ENCODE measurements at places on chromosomes 4 and X. TPM values are rescaled to one million over a fixed set of nuclear protein-coding genes. Genes with fewer than 3 reads are reported as not detected.

GRCh38 chr4:153523941-153524386 lies 57.8 kb downstream of the TMEM131L start:
- no peak for DNase-seq
- H3K27me3 ChIP-seq: no peaks in the 10 kb centered on the region
- H3K36me3 ChIP-seq: no peaks in the 10 kb centered on the region
- peaks cover 93% of the 10 kb centered on the region for H3K4me1 ChIP-seq
- peak overlapping the region; percentile 85 for H3K4me3 ChIP-seq
- H3K27ac ChIP-seq: peak overlapping the region; percentile 93

DNA sequence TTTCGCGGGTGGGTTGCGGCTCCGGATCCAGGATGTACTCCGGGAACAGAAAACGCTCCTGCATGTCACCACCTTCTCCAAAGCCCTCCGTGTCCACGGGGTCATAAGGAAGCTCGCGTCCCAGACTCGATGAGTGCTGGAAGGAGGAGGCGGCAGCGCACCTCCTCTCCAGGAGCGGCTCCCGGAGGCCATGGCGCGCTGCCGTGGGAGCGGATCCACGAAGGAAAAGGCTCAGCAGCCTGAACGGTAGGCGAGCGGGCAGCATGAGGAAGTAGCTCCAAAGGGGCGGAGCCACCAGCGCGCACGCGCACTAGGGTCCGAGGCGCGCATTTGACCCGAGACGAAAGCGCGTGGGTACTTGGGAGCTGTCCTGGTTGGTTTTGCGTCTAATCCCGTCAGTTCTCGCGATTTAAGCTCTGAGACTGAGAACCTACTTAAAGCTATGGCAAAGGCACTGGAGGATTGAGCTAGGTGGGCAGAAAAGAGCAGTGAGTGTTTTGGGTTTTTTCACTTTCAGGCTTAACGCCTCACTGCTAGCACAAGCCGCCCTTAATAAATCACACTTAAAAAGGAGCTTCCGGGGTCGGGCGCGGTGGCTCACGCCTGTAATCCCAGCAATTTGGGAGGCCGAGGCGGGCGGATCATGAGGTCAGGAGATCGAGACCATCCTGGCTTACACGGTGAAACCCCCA lies at the start of gene NOA1:
Gene NOA1 (minus strand): TSS at position 286 of the 692 bp plus-strand sequence. CDS start 21 bp downstream, at position 265.
- peak within 1 kb of the TSS; percentile 99 for H3K4me3 ChIP-seq
- peak; percentile 97 for DNase-seq
- peak within 1 kb of the TSS; percentile 98 for H3K27ac ChIP-seq
- no peaks in the 10 kb centered on the region for H3K27me3 ChIP-seq
- H3K4me1 ChIP-seq: peaks cover 57% of the 10 kb centered on the region

GRCh38 chr4:26248647-26249046 lies 72.2 kb upstream of the RBPJ start:
- H3K27ac ChIP-seq: no peak overlapping the region
- H3K27me3 ChIP-seq: peaks cover 2% of the 10 kb centered on the region
- no peaks in the 10 kb centered on the region for H3K36me3 ChIP-seq
- H3K4me1 ChIP-seq: peaks cover 4% of the 10 kb centered on the region
- H3K4me3 ChIP-seq: no peak overlapping the region

DNA sequence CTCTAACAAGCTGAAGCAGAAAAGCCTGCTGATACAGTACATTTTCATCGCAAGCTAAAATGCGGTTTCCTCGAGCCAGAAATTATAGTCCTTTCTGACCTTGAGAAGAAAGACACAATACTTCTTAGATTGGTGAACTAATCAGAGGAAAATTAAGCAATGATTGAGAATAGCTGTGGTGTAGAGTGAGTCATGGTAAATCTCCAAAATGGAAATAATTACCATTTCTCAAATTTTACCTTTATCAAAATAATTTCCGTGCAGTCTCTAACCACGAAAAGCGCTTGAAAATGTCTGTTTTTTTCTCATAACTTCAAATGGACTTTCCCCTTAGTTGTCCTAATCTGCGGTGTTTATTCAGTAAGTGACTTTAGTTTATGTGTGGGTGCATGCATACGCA lies 190.2 kb downstream of the CPE start:
- H3K27me3 ChIP-seq: no peaks in the 10 kb centered on the region
- H3K27ac ChIP-seq: no peak overlapping the region
- no peaks in the 10 kb centered on the region for H3K4me1 ChIP-seq
- H3K4me3 ChIP-seq: no peak overlapping the region
- no peak for DNase-seq
- H3K36me3 ChIP-seq: no peaks in the 10 kb centered on the region

DNA sequence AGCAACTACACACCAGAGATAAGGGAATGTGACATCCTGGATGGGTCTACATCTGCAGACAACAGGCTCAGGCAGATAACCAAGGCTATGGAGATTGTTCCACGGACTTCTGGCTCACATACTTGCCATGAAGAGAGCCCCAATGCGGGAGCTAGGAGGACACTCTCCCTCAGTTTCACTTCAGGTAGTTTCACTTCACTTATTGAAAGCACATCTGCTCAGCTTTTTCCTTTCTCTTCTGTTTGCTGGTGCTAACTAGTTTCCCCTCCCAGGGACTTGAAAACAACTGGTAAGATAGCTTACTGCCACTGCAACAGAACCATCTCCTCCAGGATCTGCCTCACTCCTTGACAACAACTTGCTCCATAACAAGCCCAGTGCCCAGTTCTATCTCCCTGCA lies 1.4 kb upstream of the CT47C1 start:
- no peaks in the 10 kb centered on the region for H3K27me3 ChIP-seq
- no peak for DNase-seq
- H3K4me3 ChIP-seq: no peak overlapping the region

DNA sequence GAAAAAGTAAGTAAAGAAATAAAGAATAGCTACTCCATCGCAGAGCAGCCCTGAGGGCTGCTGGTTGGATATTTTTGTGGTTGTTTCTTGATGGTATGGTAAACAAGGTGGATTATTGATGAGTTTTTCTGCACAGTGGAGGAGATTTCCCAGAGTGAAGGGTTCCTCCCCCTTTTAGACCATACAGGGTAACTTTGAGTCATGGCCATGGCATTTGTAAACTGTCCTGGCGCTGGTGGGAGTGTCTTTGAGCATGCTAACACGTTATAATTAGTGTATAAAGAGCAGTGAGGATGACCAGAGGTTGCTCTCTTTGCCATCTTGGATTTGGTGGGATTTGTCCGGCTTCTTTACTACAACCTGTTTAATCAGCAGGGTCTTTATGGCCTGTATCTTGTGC lies 128.2 kb downstream of the ASMT start:
- peaks cover 17% of the 10 kb centered on the region for H3K36me3 ChIP-seq
- no peak overlapping the region for H3K4me3 ChIP-seq
- no peak for DNase-seq
- H3K27me3 ChIP-seq: no peaks in the 10 kb centered on the region
- H3K4me1 ChIP-seq: no peaks in the 10 kb centered on the region

The RBM47 gene
- total RNA-seq: 8.5 TPM

The VEGFC gene
- not detected for total RNA-seq

The ERCC6L gene
- total RNA-seq: 10.8 TPM
